Stimulated activated CD8-positive, alpha-beta memory T cell treated with anti-CD3 and anti-CD28 coated beads, Interleukin-12 subunit alpha, Interleukin-12 subunit beta, amount 100 ng/mL, for 1 hour (primary cell): ENCODE measurements at places on chromosomes 1 and 21.

- no peak for DNase-seq
These were observed 118.2 kb upstream of the PDE4B start for GRCh38 chr1:65674522-65674921.

DNA sequence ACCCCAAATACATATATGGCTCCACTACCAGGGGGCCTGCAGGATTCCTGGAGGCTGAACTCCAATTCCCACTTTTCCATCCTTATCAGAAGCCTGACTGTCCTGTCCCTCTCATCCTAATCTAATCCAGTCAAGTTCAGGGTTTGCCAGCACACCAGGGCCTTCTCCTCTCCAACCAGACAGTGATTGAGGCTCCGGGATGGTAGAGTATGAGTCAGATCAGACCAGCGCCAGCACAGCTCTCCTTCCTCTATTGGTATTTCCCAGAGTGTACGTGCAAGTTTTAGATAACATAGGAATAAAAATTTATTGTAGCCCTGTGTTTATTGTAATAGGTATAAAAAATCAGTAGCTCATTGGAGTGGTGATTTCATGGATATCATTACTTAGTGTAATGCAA is 24.5 kb upstream of the RCSD1 start:
- no peak for DNase-seq

- no peak for DNase-seq
These were observed 2.8 kb upstream of the ADORA1 start for GRCh38 chr1:203124546-203125317.

- no peak for DNase-seq
These were observed 444.6 kb downstream of the NUF2 start for GRCh38 chr1:163766257-163766918.

DNA sequence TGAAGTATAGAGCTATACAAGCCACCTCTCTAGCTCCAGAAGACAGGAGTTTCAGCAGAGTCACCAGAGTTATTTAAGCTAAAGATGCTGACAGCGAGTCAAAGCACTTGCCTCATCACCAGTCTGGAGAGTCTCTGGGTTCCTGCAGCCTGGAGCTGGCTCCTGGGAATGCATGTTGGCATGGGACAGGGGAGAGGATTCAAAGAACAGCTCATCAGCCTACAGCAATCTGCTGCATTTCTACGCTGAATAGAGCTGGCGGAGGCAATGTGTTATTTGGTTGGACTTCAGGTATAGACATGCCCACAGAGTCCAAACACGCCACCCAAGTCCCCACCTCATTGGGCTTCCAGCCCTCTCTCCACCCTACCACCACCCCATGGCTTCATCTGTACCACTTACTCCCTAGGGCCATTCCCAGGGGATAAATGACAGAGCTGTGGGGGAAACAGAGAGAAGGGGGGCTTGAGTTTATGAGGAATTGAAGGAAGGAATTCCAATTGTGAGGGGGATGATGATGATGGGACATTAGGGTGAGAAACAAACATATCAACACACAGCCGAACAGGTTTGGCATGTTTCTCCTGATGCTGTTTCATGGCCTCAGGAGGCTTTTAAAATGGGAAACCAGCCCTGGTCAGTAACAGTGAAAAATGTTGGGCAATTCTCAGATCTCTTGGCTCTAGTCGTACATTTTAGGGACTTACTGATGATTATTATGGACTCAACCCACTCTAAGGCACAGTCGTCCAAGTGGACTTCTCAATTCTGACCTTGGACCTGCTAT is 58.4 kb downstream of the PLEKHA6 start:
- DNase-seq, result no peak

- no peak for DNase-seq
These were observed 40.9 kb downstream of the L1TD1 start for GRCh38 chr1:62235576-62235975.

DNA sequence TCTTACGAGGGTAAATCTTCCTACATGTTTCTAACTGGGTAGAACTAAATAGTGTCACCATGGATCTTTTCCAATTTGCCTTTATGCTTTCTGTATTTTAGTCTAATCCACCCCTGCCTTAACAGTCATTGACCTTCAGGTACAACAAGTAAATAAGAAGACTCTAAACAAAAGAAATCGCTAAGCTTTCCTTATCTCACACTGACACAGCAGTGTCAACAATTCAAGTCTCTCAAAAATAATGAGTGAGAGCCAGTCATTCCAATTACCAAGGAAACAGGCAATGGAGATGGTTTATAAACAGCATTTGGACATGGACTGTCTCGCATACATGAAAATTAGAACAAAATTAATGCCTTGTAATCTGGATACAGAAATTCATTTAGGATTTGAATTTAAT is 365.8 kb downstream of the VAV3 start:
- no peak for DNase-seq

DNA sequence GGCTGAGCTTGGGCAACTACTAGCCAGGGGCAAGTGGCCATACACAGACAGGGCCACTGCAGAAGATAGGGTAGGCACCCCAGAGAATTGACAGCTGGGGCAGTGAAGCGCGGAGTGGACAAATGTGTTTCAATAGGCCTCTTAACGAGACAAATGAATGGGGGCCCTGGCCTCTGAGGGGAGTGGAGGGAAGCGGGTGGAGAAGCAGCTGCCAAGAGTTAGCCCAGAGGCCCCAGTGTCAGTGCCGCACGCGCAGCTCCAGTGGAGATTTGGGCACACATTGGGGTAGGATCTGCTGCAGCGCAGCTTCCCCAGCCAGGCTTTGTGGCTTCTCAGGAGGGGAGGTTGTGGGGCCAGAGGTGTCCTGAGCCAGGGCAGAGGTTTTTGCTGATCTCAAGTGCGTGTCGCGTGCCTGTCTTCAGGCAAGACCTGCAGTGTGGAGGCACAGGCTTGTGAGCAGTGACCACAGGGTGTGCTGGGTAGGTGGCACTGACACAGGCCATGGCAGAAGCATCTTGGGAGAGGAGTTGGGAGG is 16.9 kb downstream of the PTPRF start:
- DNase-seq, result no peak

DNA sequence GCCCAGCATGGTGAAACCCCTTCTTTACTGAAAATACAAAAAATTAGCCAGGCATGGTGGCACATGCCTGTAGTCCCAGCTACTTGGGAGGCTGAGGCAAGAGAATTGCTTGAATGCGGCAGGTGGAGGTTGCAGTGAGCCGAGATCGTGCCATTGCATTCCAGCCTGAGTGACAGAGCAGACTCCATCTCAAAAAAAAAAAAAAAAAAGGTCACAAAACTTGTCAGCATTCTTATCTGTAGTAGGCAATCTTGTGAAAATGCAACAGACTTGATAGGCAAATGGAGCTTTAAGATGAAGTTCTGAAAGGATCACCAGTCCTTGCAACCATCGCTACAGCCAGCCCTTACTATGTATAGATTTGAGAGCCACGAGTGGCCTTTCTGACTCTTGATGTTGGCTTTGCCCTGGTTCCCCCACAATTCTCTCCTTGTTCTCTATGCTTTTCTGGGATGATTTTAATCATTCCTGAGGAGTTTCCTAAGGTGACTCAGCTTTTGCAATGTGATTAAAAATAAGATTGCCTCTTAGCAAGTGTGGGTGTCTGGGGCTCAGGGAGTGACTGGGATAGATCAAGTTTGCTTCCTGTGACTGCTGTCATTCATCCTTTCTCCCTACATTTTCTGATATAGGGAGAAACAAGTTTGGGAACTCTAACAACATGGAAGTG is 7.1 kb upstream of the MAP1LC3C start:
- DNase-seq, result no peak

DNA sequence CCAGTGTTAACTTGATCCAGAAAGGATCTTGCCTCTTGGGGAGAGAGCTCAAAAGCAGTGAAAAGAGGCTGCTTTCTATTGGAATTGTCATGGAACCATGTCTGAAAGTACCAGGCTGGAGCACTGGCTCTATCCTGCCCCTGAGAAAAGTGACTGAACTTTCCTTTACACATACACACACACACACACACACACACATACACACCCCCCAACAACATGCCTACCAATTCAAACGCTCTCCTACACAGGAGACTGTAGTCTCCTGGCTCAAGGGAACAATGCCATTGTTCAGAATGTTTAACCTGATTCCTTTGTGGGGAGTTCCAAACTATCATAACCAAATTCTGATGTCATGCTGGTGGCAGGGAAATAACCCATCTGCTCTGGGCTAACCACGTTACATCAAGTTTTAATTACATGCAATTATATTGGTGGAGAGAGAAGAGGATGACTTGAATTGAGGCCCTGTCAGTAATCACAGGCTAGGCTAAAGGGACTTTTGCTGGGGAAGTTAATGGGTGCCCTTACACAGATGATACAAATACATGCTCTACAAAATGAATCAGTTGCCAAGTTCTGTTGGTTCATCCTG is 52.3 kb upstream of the DUSP10 start:
- no peak for DNase-seq

DNA sequence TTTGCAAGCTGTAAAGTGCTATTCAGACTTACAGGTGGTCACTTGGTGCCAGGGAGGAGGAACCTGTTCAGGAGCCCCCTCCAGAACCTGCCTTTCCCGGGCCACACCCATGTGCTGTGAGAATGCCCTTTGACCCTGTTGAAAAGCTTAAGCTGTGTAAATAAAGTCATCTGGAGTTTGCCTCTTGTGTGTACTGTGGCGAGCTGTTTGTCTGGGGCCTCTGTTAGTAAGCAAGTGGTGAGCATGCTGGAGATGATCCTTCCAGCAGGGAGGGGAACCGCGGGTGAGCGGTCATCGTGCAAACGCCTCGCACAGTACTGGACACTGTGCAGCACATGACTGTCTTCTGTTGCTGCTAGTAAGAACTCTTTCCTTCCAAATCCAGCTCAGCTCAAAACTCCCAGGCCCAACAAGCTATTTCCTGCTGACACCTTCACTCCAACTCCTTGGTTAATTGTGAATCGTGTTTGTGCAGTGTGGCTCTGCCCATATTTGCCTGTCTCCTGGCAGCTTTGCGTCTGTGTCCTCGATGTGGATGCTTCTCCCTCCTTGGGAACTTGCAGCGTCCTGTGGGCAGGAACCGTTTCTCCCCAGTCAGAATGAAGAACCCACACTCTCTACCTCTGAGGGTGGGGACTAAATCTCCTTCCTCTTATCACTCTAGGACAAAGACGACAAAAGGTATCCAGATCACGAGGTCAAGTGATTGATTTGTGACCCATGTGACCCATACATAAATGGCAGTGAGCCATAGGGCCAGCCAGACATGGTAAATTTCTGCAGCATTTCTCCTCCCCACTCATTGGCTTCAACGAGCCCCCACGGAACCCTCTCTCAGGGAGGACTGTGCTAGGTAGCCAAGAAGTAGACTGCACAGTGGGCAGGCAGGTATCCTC is 13.9 kb upstream of the BTG2 start:
- no peak for DNase-seq

DNA sequence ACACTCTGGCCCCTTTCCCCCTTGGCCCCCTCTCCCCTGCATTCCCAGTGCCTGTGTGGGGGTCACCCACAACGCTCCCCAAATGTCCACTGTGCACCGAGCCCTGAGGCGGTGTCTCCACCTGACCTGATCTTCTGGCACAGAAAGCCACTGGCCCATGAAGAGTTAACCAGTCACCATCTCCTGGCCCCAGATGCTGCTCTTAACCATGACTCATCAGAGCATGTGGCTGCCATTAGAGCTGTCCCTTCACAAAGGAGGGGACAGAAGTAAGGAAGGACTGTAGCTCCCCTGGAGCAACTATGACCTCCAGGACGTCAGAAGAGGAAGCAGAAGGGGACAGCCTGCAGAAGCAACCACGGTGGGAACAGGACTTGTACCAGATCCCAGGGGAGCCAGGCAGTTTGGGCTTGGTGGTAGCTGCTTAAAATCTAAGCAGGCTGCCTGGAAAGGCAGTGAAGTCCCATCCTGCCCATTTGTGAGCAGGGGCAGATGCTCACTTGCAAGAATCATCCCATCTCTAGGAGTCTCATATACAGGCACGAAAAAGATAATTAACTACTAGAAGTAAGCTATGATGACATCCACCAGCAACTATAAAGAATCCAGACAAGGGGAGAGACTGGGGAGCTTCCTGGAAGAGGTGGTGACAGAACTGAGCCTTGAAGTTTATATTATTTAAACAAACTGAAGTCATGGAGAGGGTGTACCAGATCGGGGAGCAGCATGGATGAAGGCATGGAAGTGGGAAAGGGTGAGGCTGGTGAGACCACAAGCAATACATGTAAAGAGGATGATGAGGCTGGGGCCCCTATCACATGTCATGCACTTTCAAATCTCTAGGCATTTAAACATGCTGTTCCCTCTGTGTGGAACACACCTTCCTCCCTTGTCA is 1.1 kb upstream of the TTC39A start:
- DNase-seq, result no peak

- DNase-seq, result no peak
These were observed 45.4 kb upstream of the SELENON start for GRCh38 chr1:25754470-25755181.

DNA sequence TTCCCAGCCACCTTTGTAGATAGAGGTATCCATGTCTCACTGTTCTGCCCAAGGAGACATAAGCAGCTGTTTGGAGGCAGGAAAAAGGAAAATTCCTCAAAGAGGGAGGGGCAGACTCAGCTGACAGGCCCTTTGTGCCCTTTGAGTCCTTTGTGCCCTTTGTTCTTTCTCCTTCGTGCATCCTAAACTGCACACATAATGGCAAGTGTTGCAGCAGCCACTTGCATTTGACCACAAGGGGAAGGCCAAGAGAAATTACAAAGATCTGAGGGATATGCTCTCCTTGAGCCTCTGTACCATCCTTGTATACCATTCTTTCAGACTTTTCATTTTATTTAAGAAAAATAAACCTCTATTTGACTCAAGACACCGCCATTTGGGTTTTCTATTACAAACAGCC is 71.8 kb upstream of the PKN2 start:
- no peak for DNase-seq

- DNase-seq, result no peak
These were observed 1326.3 kb downstream of the BRINP3 start for GRCh38 chr1:189151361-189151760.

- DNase-seq, result no peak
These were observed 479 bp upstream of the SNX7 start for GRCh38 chr1:98660940-98661543.

DNA sequence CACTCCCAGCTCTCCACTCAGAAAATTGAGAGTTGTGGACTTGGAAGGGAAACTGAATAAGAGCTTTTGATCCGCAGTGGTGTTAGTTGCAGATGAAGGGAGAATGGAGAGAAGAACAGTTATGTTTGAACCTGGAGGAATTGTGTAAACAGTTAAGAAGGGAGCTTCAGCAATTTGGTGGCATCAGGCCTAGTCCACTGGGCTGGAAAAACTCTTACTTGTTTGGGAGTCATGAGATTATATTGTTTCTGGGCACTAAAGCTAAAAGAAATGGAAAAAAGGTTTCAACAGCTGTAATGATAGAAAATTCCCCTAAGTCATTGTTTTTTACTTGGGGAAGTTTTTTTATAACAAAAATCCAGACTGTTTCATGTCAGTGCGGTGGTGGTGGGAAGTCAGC is 256.1 kb upstream of the C1orf87 start:
- DNase-seq, result no peak

DNA sequence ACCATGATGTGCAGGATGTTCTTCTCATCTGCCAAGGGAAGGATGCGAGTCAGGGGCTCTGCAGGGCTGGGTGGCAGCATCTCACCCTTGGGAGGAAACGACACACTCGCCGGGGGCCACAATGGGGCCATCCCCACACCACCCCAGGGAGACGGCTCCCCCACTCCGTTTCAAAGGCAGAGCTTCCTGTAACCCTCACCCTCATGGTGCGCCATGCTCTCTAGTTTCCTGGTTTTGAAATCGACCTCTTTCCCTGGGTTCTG is 20.2 kb downstream of the RIPK4 start:
- no peak for DNase-seq

- no peak for DNase-seq
These were observed 113.1 kb upstream of the IRF2BP2 start for GRCh38 chr1:234722904-234723720.

- no peak for DNase-seq
These were observed 14.1 kb downstream of the PEA15 start for GRCh38 chr1:160219062-160219929.
